Thoracic aorta (tissue), 2 donors: ENCODE measurements at places on chromosomes 12 and 14. TPM values are rescaled to one million over a fixed set of nuclear protein-coding genes. Genes with fewer than 3 reads are reported as not detected.

Gene RNF212B
- not detected for total RNA-seq

DNA sequence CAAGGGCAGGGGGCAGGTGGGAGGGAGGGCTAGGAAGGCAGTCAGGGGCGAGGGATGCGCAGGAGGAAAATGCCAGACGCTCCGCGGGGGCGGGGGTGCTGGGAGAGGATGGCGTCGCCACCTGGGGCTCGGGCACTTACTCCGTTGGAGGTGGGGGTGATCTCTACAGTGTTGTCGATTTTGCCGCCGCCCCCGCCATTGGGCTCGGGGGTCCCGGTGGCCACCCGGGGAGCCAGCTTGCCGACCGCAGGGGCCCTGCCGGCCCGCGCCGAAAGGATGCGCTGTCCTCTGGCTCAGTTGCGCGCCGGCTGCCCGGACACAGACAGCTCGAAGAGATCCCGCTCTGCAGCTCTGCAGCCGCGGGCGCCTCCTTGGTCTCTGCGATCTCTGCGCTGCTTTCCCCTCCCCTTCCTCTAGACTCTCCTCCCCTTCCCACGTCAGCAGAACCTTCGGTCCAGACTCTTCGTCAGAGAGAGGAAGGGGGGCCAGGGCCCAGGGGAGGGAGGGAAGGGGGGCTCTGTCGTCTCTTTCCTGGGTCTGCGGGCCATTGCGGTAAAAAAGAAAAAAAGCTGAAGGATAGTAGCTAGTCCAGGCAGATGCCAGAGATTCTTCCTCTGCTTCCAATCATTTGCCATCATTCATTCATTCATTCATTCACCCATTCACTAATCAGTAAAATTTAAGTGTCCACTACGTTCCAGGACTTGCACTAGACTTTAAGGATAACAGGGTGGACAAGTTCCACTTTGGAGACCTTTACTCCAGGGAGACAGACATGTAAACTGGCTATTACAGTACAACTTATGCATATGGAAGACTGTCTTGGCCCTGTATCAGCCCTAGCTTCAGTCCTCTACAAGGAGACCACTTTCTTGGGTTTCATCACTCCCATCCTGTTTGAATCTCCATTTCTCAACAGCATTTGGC, at the start of gene SLC22A17:
Gene SLC22A17, minus strand, starts transcription at position 382 of the 927 bp plus-strand sequence.
- no peak within 1 kb of the TSS for H3K27ac ChIP-seq
- H3K4me3 ChIP-seq: peak within 1 kb of the TSS; percentile 92
- peaks cover 3% of the 10 kb centered on the region for H3K4me1 ChIP-seq
- H3K27me3 ChIP-seq: no peaks in the 10 kb centered on the region
- H3K36me3 ChIP-seq: no peaks in the 10 kb centered on the region

DNA sequence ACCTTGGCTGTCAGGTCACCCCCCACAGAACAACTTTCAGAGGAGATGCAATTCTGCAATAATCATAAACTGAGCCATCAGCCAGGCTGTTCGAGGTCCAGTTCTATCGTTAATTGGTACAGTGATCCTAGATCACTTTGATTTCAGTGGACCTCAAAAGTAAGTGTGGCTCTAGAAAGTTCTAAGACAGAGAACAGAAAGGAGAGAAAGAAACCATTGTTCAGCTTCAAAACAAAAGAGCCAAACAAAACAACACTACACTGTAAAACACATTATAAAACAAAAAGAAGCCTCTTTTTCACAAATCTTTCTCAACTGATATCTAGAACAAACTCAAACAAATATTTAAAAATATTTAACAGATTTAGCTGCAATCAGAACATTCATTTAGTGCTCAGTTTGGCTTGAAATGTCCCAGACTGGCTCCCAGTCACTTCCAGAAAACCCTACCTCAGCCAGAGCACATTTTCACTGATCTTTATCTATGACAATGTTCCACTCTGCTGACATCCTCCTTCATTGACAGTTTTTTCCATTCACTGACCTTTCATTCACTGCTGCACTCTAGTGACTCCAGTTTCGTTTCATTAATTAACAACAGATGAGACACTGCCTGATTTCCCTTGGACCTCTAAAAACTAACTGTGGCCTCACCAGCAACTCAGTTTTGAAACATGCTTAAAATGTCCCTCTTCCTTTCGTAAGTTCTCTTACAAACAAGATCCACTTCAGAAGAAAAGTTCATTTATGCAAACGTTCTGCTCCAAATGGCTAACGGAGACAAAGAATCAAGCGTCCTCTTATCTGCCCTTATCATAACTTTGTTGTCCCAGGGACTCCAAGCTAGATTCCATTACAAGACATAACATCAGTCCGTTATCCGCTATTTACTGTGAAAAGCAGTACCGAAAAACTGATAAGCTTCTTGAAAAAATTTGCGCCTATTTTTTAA, 56.8 kb downstream of the DUSP16 start:
- peak overlapping the region; percentile 57 for H3K4me3 ChIP-seq
- no peak for DNase-seq
- H3K36me3 ChIP-seq: no peaks in the 10 kb centered on the region
- H3K27ac ChIP-seq: peak overlapping the region; percentile 69
- H3K27me3 ChIP-seq: no peaks in the 10 kb centered on the region

- no peaks in the 10 kb centered on the region for H3K36me3 ChIP-seq
- no peaks in the 10 kb centered on the region for H3K27me3 ChIP-seq
- H3K27ac ChIP-seq: no peak overlapping the region
- no peak overlapping the region for H3K4me3 ChIP-seq
- no peak for DNase-seq
Observed at GRCh38 chr12:89697296-89697695, 11.3 kb downstream of the ATP2B1 start.

DNA sequence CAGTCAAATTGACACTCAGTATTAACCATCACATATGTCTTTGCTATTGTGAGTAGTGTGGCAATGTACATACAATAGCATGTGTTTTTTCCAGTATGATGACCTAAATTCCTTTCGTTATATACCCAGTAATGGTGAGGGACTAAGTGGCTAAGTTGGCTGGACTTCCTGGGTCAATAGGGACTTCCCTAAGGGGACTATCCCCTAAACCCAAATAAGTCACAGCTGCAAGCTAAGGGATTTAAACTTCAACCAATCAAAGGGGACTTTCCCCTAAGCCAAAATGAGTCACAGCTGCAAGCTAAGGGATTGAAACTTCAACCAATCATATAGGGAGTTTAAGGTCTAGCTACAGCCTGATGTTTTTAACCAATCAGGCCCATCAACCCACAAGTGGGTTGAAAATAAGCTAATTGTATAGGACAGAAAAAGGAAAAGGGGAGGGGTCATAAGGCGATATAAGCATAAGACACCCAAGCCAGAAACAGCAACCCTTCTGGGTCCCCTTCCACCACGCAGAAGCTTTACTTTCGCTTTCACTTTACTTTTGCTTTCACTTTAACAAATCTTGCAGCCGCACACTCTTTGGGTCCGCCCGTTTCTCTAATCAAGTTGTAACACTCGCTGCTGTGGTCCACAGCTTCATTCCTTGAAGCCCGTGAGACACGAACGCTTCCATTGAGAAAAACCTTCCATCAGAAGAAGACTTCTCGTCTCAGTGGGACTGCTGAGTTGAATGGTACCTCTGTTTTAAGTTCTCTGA, 404.4 kb downstream of the FLRT2 start:
- peak overlapping the region; percentile 68 for H3K4me3 ChIP-seq
- no peak for DNase-seq
- no peaks in the 10 kb centered on the region for H3K27me3 ChIP-seq
- no peak overlapping the region for H3K27ac ChIP-seq
- no peaks in the 10 kb centered on the region for H3K36me3 ChIP-seq
- no peaks in the 10 kb centered on the region for H3K4me1 ChIP-seq
